Fibroblast of gingiva (primary cell): ENCODE measurements at places on chromosomes 2 and 18.
A peak's percentile ranks its signal among the peaks of the same experiment; 100 is the strongest.

DNA sequence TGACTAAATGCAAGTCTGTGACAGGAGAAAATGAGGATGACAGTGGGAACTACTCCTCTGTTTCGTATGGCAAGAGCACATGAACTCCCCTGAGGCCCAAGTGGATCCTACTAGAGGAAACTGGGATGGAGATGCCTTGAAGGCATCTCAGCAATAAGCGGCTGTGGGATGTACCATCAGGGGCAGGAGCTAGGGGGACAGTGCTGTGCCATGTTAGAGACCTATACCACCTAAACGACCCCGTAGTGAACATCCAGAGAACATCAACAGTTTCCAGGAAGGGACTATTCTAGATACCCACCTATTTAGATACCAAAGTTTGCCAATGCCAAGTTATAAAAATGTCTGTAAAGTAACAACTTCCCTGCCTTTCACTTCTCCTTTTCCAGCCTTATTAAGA, 860.8 kb upstream of the ACVR2A start:
- DNase-seq = no peak

DNA sequence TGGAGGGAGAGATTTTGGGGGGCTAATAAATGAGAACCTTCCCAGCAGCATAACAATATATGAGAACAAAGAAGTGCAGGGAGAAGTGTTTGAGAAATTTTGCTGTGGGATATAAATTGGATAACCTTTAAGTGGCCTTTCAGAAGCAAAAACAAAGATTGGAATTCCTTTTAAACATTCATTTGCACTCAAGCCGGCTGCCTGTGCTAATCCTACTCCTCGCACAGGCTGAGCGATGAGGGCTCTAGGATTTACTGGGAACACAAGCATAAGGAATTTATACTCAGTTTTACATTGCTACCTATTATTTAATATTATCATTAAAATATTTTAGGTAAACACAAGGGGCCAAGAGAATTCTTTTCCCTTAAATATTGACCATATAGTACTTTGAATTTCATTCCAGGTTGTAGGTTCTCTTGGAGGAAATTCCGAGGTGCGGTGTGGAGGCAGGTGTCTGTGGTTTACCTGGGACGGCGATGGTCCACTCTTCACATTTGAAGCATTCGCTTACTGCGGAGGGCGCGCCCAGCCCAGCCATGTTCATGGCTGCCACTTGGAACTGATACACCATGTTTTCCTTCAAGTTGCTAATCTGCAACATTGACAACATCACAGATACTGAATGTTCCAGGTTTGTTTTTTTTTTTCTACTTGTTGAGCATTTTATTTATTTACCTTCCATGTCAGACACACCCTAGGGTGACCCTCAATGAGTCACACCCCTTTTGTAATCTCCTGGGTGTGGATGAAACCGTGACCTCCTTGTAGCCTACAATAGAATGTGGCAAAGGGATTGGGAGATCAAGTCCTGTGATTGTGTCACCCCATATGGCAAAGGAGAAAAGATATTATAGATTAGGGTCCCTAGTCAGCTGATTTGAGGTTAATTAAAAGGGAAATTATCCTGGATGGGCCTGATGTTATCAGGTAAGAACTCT, 100.1 kb downstream of the MYOM1 start:
- no peak for DNase-seq

DNA sequence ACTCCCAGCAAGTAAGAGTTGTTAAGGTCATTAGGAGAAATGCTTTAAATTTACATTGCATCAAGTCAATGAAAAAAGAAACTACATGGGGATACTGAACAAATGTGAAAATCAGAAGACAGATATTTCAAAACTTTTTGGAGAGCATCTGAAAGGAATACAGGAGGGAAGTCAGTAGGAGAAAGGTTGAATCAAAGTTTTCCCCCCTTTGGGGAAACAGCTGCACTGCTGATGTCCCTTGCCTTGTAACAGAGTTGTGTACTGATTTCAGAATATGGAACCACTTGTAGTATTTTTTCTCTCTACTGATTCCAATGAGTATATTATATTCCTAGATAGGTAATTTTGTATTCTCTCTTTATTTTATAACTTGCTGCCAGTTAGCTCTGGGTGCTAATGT, 592.5 kb upstream of the ZEB2 start:
- no peak for DNase-seq

- DNase-seq = no peak
These were observed 64.9 kb downstream of the EMX1 start for GRCh38 chr2:72982219-72982618.

DNA sequence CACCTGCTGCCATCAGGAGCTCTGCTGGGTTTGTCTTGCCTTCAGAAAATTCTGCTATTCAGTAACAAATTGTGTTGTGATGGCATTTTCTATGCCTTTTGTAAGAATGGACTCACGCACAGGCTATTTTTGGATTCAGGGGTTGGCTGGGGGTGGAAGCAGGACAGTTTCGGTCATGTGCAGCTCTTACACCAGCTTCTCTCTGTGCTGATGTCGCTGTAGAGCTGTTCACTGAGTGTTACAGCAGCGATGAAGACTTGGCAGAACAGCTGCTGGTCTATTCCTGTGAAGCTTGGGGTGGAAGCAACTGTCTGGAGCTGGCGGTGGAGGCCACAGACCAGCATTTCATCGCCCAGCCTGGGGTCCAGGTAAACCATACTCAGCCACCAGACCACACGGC, 49.2 kb downstream of the TRPM8 start:
- no peak for DNase-seq

GRCh38 chr2:212052412-212053159, 486.0 kb downstream of the ERBB4 start:
- DNase-seq = peak; percentile 50

DNA sequence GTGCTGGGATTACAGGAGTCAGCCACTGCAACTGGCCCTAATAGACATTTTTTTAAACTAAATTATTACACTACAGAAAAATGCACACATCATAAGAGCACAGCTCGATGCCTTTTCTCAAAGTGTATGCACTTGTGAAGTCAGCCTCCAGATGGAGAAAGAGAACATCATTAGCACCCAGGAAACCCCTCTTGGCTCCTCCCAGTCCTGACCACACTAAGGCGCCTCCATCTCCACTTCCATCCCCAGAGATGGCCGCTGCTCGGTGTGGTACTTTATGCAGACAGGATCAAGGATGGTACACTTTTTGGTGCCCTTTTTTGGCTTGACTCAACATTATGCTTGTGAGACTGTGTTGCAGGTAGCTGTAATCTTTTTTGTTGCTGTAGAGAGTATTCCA, 34.8 kb downstream of the RRM2 start:
- DNase-seq = no peak

- peak; percentile 65 for DNase-seq
These were observed 176.0 kb downstream of the ACKR3 start for GRCh38 chr2:236745420-236746210.

DNA sequence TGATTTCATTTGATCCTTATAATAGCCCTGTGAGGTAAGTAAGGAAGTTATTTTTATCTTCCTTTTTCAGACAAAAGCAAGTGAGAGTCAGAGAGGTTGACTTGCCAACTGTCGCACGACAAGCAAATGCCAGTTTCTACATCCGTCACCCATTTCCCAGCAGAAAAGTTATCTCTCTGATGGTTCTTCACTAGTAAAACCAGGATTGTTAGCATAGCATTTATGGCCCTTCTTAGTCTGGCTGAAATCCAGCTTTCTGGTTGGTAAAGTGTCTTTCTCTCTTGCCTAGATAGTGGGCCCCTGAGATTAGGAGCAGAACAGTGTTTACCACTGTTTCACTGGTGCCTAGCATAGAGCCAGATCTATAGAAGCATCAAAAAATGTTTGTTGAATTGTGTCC, 7.1 kb upstream of the XDH start:
- DNase-seq = no peak

DNA sequence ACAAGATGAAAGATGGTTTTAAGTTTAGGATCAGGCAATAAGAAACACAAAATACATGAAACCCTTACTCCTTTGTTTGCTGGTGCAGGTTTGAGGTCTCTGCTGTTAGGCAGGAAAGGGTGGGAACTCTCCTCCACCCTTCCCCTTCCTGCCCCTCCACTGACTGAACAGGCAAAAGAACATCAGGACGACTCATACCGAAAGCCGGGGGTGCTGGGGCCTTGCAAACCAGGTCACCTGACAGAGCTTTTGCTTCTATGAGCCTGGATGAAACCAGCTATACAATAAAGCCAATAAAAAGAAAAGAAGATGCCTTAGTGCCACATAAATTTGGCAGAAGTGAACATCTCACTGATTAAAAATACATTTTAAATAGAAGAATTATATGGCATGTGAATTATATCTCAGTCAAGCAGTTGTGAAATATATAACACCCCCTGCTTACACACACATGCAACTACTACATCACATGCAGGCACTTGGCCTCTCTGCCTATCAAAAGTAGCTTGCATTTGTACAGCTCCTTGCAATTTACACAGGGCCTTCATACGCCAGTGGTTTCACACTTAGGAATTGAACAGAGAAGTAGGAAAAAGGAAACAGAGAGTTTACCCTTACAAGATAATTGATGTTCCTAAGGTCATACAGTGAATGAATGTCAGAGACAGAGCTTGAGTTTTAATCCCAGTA, 215.1 kb upstream of the TRIB2 start:
- no peak for DNase-seq

DNA sequence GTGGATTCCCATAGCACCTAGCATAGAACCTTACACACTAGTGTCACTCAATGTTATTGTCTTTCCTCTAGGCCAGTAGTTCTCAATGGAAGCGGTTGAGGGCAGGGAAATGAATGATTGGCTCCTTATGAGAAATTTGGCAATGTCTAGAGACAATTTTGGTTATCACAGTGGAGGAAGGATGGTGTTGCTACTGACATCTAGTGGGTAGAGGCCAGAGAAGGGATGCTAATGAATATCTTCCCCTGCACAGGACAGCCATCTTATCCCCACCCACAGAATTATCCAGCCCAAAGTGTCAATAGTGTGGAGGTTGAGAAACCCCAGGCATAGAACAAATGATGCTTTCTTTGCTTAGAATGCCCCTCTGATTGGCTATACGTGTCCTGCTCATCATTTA, 15.8 kb downstream of the C18orf63 start:
- peak; percentile 68 for DNase-seq

- no peak for DNase-seq
These were observed 18.0 kb upstream of the SPRED2 start for GRCh38 chr2:65450393-65450792.

DNA sequence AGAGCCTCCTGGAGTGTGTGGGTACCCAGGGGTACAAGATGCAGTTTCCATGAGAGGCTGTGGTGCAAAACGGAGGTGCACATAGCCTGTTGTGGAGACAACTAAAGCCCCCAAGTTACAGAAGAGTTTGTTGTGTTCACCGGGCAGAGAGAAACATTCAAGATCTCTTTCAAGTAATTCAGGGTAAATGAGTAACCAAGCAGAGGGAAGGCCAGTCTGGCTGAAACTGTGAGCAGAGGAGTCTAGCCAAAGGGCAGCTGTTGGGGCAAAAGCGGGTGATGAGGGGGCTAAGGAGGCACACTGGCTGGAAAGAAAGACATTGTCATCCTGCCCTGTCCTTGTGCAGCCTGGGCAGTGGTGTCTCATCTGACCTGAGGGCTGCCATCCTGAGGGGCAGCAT, 52.0 kb downstream of the CXCR4 start:
- DNase-seq = no peak
